ENCODE measurements at places on chromosomes 7 and 10. TPM values are rescaled to one million over a fixed set of nuclear protein-coding genes. Genes with fewer than 3 reads are reported as not detected.
A peak's percentile ranks its signal among the peaks of the same experiment; 100 is the strongest.

DNA sequence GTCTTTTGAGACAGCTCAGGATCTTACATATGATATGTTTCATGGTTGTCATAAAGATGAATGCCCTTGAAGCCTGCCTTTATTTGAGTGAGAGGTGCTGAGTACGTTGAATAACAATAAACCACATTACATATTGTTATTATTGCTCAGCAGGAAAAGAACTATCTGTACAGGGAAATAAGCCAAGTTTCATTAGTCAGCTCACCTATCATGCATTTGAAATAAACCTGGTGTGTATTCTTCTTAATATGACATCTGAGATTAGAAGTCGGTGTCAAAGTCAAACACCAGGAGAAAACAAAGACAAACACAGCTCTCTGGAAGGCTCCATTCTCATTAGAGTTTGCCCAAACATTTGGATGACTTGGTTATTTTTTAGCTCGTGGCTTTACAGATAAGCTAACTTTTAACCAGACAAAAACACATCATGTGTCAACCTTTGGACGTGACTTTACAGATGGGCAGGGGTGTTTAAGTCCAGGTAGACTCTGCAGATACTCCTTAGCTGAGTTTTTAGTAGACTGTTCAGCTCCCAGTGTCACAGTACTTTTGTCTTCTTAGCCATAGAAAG, 71.2 kb upstream of the AOAH start:
- no peak for DNase-seq
- no peak overlapping the region for H3K27ac ChIP-seq
- H3K36me3 ChIP-seq: no peaks in the 10 kb centered on the region
- no peak overlapping the region for H3K4me3 ChIP-seq
- H3K27me3 ChIP-seq: no peaks in the 10 kb centered on the region
- no peaks in the 10 kb centered on the region for H3K4me1 ChIP-seq

DNA sequence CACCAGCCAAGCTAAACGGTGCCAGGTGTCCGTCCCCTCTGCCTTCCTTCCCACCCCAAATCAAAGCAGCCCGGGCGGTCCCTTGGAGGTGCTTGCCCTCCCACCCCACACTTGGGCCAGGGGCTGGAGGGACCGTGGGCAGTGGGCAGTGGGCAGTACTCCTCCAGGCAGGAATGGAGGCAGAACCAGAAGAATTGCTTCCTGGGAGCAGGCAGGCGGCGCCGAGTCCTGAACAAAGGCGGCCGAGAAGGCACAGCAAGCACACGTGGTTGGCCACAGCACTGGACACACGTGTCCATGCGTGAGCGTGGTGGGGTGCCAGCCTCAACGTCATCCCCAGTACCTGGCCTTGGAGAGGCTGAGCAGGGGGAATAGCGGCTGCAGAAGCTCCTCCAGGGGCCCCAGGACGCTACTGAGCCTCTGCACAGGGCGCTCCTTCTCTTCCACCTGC, 48.4 kb upstream of the NKX6-2 start:
- no peak for DNase-seq
- peaks cover 60% of the 10 kb centered on the region for H3K27me3 ChIP-seq
- H3K4me1 ChIP-seq: peaks cover 8% of the 10 kb centered on the region

DNA sequence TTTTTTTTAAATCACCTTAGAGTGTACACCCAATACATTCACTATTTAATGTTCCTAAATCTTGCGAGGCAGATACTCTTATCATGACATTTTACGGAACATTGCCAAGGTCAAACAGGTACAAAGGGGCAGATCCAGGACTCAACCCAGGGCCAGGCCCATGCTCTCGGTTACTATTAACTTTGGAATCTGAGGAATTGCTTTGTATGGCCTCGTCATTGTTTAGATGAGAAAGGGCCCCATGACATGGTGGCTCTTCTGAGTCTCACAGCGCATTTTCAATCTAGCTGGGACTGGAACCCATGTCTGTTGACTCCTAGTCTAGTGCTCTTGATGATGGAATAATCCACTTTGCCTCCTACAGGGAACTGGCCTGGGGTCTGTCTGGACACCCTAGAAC, 59.1 kb downstream of the GATA3 start:
- no peak overlapping the region for H3K27ac ChIP-seq
- H3K36me3 ChIP-seq: no peaks in the 10 kb centered on the region
- no peaks in the 10 kb centered on the region for H3K27me3 ChIP-seq
- H3K4me1 ChIP-seq: no peaks in the 10 kb centered on the region
- H3K4me3 ChIP-seq: no peak overlapping the region
- no peak for DNase-seq

GRCh38 chr10:60042262-60042661, 135.9 kb upstream of the CCDC6 start:
- H3K27me3 ChIP-seq: no peaks in the 10 kb centered on the region
- H3K4me3 ChIP-seq: no peak overlapping the region
- H3K4me1 ChIP-seq: no peaks in the 10 kb centered on the region
- no peaks in the 10 kb centered on the region for H3K36me3 ChIP-seq
- DNase-seq: no peak

DNA sequence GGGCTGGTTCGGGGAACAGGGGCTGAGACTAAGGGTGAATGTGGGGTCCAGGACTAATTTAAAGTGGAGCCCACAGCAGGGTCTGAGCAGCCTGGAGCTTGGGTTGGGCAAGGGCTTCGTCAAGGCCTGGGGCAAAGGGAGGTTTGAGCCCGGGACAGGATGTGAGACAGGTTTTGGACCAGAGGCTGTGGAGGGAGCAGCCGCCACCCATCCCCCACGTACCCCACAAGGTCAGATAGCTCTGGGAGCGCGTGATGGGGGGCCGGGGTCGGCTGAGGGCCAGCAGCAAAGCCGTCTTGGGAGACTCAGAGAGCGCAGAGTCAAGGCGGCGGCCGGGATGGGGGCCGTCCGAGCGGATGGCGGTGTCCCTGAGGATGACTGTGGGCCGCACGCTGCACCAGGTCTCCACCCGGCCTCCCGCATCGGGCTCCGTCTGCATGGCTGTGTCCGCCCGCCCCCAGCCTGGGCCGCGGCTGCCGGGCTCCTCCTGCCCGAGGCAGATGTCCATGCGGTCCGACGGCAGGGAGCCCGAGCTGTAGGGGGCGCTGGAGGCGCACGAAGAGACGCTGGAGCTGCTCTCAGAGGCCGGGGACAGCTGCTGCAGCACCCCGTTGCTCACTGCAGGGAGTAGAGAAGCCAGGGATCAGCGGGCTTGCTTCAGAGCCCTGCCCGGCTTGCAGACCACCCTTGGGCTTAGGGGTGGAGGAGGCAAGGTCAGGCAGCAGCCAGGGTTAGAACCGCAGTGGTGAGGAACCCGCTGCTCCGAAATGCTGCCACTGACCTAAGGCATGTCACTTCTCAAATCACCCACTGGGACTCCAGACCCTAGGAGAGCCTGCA, 12.1 kb downstream of the PDZD7 start:
- no peak overlapping the region for H3K4me3 ChIP-seq
- peak; percentile 88 for DNase-seq
- peak overlapping the region; percentile 52 for H3K27ac ChIP-seq
- peaks cover 6% of the 10 kb centered on the region for H3K4me1 ChIP-seq
- no peaks in the 10 kb centered on the region for H3K36me3 ChIP-seq

GRCh38 chr10:84696610-84697009, 368.2 kb downstream of the CCSER2 start:
- no peak overlapping the region for H3K4me3 ChIP-seq
- no peaks in the 10 kb centered on the region for H3K36me3 ChIP-seq
- H3K4me1 ChIP-seq: no peaks in the 10 kb centered on the region
- no peak for DNase-seq
- H3K27me3 ChIP-seq: no peaks in the 10 kb centered on the region

- H3K36me3 ChIP-seq: peaks cover 17% of the 10 kb centered on the region
- peak overlapping the region; percentile 91 for H3K27ac ChIP-seq
- no peaks in the 10 kb centered on the region for H3K27me3 ChIP-seq
Observed at GRCh38 chr7:1029637-1030443, 14.5 kb upstream of the GPR146 start.

GRCh38 chr10:93290661-93291354, 191.3 kb downstream of the MYOF start:
- no peaks in the 10 kb centered on the region for H3K4me1 ChIP-seq
- H3K27me3 ChIP-seq: no peaks in the 10 kb centered on the region
- DNase-seq: no peak
- H3K4me3 ChIP-seq: no peak overlapping the region

DNA sequence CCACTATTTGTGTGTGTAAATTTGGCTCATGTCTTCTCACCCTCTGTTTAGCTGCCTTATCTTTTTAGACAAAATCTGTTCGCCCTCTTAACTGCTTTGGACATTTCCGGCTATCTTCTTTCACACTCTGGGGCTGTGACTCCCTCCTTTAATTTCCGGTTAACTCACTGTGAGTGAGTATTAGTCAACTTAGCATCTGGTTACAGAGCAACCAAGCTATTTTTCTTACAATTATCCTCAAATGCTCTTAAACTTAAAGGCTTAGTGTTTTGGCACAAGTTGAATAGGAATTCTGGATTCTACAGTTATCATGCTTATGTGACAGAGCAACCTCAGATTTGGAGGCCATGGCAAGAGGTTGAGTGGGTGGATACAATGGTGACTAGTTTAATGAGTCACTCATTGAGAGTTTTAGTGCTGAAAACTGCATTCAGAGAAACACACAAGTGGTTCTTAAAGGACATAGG, 177.6 kb upstream of the SEMA3A start:
- no peak overlapping the region for H3K4me3 ChIP-seq
- no peak overlapping the region for H3K27ac ChIP-seq
- H3K4me1 ChIP-seq: no peaks in the 10 kb centered on the region
- no peak for DNase-seq

DNA sequence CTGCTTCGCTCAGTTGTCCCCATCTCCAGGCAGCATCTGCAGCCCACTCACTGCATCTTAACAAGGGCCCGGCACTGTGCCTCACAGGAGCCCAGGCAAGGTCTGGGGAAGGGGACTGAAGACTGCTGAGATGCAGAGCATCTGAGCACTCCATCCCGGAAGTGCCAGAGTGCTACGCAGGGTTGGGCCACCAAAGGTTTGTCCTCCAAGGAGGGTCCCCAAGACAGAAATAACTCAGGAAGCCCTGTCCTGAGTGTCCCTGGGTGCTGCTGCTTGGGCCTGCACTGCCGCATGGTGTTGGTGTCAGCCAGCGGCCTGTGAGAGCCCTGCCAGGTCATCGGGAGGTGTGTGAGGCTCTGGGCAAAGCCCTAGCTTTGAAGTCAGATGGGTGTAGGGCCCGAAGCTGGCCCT, 288.2 kb upstream of the ZMIZ1 start:
- peak; percentile 67 for DNase-seq
- H3K27ac ChIP-seq: no peak overlapping the region
- H3K4me3 ChIP-seq: no peak overlapping the region
- H3K4me1 ChIP-seq: peaks cover 17% of the 10 kb centered on the region
- no peaks in the 10 kb centered on the region for H3K36me3 ChIP-seq

- H3K27ac ChIP-seq: no peak overlapping the region
- H3K27me3 ChIP-seq: no peaks in the 10 kb centered on the region
- peaks cover 5% of the 10 kb centered on the region for H3K36me3 ChIP-seq
- no peaks in the 10 kb centered on the region for H3K4me1 ChIP-seq
Observed at GRCh38 chr7:107427462-107427861, 42.4 kb upstream of the GPR22 start.

DNA sequence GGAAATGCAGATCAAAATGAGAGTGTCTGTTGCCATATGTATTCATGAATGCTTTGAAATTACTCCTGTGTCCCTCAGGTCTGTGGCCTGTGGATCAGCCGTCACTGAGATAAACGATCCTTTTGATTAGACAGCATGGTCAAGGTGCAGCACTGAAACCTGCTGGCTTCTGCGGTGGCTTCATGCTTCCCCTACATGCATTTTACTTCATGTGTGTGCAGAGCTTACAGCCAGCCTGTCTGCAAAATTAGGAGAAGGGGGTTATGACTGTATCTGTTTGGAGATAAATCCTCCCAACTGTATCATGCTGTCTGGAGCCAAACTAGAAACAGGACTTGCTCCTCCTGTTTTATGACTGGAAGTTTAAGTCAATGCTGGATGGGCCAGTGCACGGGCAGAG, 71.0 kb upstream of the PLPP4 start:
- H3K36me3 ChIP-seq: no peaks in the 10 kb centered on the region
- no peak for DNase-seq
- H3K27me3 ChIP-seq: no peaks in the 10 kb centered on the region
- no peaks in the 10 kb centered on the region for H3K4me1 ChIP-seq

The FAM24B gene
- 0.47 TPM for total RNA-seq

The ACHE gene
- 0.27 TPM for total RNA-seq

The GNGT1 gene
- not detected for total RNA-seq

The FZD8 gene
- total RNA-seq: 18.4 TPM

The VSTM4 gene
- 12.0 TPM for total RNA-seq
